Mucosa of descending colon (tissue), 3 donors: ENCODE measurements at places on chromosomes 4 and X. TPM values are rescaled to one million over a fixed set of nuclear protein-coding genes. Genes with fewer than 3 reads are reported as not detected.

ITM2A gene
- 16.4 TPM for total RNA-seq

FABP2 gene
- 12.1 TPM for total RNA-seq

GPC3 gene
- total RNA-seq, result 2.1 TPM

DNA sequence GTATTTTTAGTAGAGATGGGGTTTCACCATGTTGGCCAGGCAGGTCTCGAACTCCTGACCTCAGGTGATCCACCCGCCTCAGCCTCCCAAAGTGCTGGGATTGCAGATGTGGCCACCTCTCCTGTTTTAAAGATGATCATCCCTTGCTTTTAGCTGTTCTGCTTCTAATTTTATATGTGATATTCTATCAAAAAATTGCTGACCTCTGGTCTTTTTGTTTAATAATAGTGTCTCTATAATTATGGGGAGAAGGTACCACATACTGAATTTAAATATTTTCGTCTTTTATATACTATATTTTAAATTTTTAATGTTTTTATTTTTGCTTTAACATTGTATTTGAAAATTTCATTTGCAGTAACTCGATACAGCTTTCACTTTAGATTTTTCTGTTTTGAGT lies 15.6 kb downstream of the USP9X start:
- no peak for DNase-seq

- DNase-seq, result no peak
Observed at GRCh38 chrX:132860200-132860599, 98.2 kb downstream of the HS6ST2 start.

- no peak for DNase-seq
Observed at GRCh38 chr4:71343670-71344466, 5.0 kb downstream of the SLC4A4 start.

DNA sequence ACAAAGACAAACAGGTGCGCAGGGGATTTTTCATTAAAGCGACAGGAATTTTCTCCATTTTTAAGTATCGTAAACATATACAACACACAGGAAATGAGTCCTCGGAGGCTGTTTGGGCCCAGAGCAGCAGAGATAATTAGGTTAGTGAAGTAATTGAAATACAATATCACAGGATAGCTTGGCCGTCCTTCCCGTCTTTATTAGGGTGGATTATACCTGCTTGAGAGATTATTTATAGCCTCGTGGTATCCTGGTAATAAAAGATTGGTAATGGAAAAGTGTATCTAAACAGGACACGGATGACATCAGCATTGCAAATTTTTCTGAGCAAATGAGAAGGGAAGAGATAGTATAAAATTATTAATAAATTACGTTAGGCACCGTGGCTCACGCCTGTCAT lies 68.2 kb downstream of the CRLF2 start:
- no peak for DNase-seq

- no peak for DNase-seq
Observed at GRCh38 chr4:7677799-7678301, 243.1 kb upstream of the PSAPL1 start.

GRCh38 chrX:49934148-49934547 lies 11.8 kb downstream of the CLCN5 start:
- no peak for DNase-seq
